ENCODE measurements at places on chromosomes 6 and 20.

DNA sequence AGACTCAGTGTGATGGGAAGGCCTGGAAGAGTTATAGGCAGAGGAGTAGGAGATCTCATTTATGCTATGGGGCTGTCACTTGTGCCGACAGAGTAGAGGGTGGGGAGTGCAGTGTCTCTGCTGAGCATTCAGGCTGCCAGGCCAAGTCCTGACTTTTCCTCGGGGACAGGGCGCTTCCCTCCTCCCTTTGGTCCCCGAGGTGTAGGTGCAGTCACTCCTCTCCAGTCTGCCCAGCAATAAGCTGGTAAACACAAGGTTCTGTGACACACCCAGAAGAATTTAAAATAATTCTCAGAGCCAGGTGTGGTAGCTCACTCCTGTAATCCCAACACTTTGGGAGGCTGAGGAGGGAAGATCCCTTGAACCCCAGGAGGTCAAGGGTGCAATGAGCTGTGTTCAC lies 109.4 kb downstream of the CRYBG1 start:
- no peak for DNase-seq

DNA sequence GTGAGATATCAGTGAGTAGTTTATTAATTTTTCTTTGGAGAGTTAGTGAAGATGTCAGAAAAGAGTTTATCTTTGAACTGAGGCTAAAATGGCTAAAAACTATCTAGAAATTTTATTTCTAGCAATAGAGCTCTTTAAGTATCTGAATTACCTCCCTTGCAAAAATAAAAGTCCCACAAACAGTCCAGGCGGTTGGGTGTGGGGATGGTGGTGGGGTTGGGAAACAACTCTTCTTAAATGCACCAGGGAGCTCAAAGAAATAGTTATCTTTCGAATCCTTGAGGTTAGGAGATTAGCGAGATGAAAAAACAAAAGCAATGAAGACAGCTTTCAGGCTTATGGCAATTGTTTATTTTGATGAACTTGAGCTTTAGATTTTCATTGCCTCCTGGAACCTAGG lies 1299.1 kb upstream of the ADGRB3 start:
- no peak for DNase-seq

DNA sequence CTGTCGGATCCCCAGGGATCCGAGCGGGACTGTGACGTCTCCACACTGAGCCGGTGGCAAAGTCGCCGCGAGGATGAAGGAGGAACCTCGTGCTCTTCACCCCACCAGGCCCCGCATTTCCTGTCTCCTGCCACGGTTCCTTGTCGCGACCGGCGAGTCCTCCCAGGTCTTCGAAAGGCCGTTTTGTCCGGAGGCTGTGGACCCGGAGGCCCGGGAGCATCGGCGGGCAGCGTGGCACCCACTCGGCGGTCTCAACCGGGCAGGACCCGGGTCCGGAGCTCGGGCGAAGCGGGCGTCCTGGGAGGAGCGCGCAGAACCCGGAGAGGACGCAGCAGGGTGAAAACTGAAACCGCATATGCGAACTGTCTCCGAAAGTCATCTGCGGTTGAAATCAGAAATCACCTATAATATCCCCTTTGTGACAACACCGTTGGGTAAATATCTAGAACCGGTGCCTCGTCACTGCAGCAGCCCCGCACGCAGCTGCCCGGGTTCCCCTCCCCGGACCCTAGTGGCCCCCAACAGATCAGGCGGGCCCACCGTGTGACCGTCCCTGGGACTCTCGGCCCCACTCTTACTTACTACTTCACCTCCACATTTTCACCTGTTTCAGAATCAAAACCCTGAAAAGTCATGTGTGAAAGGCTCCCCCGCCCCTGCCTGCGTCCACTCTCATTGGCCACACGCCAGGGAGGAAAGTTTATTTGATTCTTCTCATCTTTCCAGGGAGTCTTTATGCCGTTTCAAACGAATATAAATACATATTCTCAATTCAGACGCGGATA lies 3.1 kb upstream of the ULBP2 start:
- no peak for DNase-seq

- no peak for DNase-seq
Observed at GRCh38 chr20:34049897-34050695, 56.4 kb downstream of the RALY start.

- no peak for DNase-seq
Observed at GRCh38 chr6:57173056-57173885, 1.1 kb downstream of the BAG2 start.

- DNase-seq = no peak
Observed at GRCh38 chr6:148415511-148416260, 73.0 kb downstream of the SASH1 start.

GRCh38 chr6:13911337-13911736 lies 13.4 kb upstream of the RNF182 start:
- no peak for DNase-seq

- DNase-seq = no peak
Observed at GRCh38 chr6:27031302-27031701, 216.2 kb upstream of the PRSS16 start.

DNA sequence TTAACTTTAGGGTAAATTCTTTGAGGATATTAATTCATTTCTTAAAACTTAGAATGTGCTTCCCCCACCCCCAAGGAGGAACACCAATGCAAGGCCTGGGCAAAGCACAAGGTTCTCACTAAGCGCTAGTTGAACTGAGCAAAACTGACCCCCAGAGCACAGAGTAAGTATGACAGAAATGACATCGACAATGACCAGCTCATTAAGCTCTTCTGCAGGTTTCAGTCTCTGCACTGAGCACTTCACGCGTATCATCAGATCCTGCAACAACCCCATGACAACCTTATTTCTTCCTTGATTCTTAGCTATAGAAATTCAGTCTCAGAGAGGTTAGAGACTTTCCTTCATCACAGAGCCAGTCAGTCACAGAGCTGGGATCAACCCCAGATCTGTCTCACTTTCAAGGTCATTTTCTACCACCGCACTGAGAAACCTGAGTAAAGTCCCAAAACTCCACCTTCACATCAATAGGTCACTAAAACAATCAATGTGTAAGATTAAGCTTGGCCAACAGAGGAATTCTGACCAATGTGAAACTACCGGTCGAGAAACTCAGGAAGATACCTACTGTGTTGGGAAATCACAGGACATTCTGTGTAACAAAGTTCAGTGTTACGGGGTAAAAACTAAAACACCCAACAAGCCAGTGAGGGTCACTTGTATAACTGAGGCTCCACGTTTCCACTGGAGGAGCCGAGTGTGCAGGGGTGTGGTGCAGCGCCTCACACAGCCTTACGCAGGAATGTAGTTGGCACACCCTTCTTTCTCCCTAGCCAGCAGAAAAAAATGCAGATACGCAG lies 129.0 kb upstream of the FOXQ1 start:
- DNase-seq = no peak

- no peak for DNase-seq
Observed at GRCh38 chr6:166877349-166877748, 79.0 kb downstream of the RNASET2 start.

DNA sequence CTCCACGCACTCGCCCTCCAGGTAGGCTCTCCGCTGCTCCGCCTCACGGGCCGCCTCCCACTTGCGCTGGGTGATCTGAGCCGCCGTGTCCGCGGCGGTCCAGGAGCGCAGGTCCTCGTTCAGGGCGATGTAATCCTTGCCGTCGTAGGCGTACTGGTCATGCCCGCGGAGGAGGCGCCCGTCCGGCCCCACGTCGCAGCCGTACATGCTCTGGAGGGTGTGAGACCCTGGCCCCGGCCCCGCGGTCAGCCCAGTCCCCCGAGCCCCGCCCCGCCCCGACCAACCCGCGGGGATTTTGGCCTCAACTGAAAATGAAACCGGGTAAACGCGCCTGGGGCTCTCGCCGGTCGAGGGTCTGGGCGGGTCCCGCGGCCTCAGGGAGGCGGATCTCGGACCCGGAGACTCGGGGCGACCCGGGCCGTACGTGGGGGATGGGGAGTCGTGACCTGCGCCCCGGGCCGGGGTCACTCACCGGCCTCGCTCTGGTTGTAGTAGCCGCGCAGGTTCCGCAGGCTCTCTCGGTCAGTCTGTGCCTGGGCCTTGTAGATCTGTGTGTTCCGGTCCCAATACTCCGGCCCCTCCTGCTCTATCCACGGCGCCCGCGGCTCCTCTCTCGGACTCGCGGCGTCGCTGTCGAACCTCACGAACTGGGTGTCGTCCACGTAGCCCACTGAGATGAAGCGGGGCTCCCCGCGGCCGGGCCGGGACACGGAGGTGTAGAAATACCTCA lies 598 bp downstream of the HLA-B start:
- no peak for DNase-seq

DNA sequence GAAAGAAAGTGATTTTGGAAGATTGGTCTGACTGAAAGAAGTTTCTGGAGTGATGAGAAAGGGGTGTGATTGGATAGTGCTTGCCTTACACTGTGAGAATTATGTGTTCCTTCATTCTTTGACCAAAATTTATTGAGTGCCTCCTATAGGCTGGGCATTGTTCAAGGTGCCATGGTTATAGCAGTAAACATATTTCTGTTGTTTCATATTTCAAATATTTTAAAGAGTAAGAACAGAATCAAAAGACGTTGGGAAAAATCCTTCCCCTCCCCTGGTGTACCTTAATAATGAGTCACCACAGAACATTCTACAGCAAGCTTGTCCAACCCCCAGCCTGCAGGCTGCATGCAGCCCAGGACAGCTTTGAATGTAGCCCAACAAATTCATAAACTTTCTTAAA lies 78.6 kb downstream of the GCLC start:
- no peak for DNase-seq

DNA sequence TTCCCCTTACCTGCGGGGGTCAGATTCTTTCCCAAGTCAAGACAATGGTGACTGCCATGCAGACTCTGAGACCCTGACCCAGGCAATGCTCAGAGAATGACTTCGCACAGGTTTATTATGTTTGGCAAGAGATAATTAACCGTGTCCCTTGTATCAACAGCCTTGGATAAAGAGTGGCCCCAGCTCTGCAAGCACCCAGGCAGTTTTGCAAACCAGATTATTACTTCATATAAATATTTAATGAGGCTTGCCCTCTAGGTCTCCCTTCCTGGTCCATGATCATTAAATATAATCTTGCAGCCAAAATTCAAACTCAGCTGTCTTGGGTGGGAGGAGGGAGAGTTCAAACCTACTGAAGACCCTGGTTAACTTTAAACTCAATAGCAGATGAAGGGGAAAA lies 156.5 kb downstream of the ANKRD60 start:
- no peak for DNase-seq

DNA sequence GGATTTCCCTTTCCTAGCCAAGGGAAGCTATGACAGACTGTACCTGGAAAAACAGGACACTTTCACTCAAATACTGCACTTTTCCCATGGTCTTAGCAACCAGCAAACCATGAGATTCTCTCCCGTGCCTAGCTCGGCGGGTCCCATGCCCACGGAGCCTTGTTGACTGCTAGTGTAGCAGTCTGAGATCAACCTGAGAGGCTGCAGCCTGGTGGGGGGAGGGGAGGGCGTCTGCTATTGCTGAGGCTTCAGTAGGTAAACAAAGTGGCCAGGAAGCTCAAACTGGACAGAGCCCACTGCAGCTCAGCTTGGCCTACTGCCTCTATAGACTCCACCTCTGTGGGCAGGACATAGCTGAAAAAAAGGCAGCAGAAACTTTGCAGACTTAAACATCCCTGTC lies 61.8 kb downstream of the EPM2A start:
- DNase-seq = no peak

- DNase-seq = no peak
Observed at GRCh38 chr6:10692965-10693538, 1.4 kb downstream of the C6orf52 start.

GRCh38 chr6:85343428-85343827 lies 106.5 kb upstream of the NT5E start:
- no peak for DNase-seq

GRCh38 chr6:2477666-2478065 lies 232.3 kb upstream of the GMDS start:
- DNase-seq = no peak

- DNase-seq = no peak
Observed at GRCh38 chr20:62357681-62358080, 9.4 kb downstream of the LAMA5 start.

DNA sequence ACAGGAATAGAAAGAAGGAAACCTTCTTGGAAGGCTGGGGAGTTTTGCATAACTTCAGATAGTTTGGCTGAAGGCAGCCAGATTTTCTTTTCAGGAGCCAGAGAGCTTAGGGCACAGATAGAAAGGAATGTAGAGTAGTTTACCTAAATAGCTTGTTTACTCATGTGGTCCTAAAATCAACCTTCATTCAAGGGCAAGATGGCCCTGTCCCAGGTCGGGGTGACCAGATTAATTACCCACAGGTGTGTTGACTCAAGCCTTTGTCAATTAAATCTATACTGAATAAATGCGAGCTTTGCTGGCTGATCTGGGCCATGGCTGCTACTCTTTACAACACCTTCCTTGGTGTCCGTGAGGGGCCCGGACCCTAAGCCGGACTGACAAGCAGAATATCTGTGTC lies 792.0 kb upstream of the MAN1A1 start:
- DNase-seq = no peak

DNA sequence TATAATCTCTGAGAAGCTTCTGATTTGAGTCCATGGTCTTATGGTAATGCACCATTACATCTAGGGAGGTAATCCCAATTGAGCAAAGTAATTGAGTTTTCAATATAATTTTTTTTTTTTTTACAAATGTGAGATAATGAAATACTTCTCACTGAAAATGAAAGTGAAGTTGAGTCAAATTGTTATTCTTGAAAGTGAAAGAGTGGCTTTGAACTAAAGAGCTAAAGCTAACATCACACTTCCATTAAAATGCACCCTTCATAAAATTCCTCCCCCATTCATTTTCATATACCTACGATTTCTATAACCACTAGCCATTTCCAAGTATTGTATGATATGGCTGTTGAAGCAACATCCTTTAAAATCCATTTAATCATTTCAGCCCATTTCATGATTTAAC lies 149.1 kb upstream of the IMPG1 start:
- no peak for DNase-seq

DNA sequence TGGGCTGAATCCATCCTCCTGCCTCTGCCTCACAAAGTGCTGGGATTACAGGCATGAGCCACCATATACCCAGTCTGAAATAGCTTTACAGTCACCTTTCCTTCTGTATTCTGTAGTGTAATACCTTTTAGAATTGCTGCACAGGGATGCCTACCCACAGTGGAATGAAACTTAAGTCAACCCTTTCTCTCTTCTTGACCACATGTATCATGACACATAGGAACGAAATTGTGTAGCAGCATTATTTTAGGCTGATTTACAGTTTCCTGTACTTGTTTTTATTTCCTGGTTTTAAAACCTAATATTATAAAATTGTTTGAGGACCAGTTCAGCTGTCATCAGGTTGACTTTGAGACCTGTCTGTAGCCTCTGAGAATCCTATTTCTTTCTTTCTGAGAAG lies 297.8 kb downstream of the ZFAND3 start:
- DNase-seq = no peak
